ENCODE measurements at places on chromosomes 7 and 10. TPM values are rescaled to one million over a fixed set of nuclear protein-coding genes. Genes with fewer than 3 reads are reported as not detected.

AGAP6 gene
- polyA plus RNA-seq: 8.4 TPM

ZNF425 gene
- polyA plus RNA-seq: 0.70 TPM

CCDC201 gene
- polyA plus RNA-seq: not detected

PROSER2 gene
- polyA plus RNA-seq: 9.0 TPM

LRMDA gene
- 27.8 TPM for polyA plus RNA-seq

STN1 gene
- polyA plus RNA-seq: 26.5 TPM

FAM25G gene
- polyA plus RNA-seq: not detected

CADPS2 gene
- 17.6 TPM for polyA plus RNA-seq

LAMB1 gene
- 95.9 TPM for polyA plus RNA-seq

GRID2IP gene
- 0.23 TPM for polyA plus RNA-seq

ASB10 gene
- not detected for polyA plus RNA-seq

HYAL4 gene
- polyA plus RNA-seq: not detected

EPHB6 gene
- polyA plus RNA-seq: 3.2 TPM

SAMD8 gene
- polyA plus RNA-seq: 7.3 TPM

OGDH gene
- 39.0 TPM for polyA plus RNA-seq

EIF5AL1 gene
- polyA plus RNA-seq: 0.88 TPM

GOT1 gene
- 21.9 TPM for polyA plus RNA-seq

EPO gene
- not detected for polyA plus RNA-seq

BEND7 gene
- 8.1 TPM for polyA plus RNA-seq

PTER gene
- polyA plus RNA-seq: 4.9 TPM

C7orf33 gene
- polyA plus RNA-seq: not detected

PTN gene
- 1.0 TPM for polyA plus RNA-seq

GPR15LG gene
- not detected for polyA plus RNA-seq

PIK3CG gene
- 3.5 TPM for polyA plus RNA-seq

HOGA1 gene
- 0.30 TPM for polyA plus RNA-seq

KLF14 gene
- 0.30 TPM for polyA plus RNA-seq

PTPRN2 gene
- 2.1 TPM for polyA plus RNA-seq

FRMPD2 gene
- polyA plus RNA-seq: 2.7 TPM

CCDC71L gene
- polyA plus RNA-seq: 14.4 TPM

PRSS2 gene
- polyA plus RNA-seq: 1.7 TPM

BHLHA15 gene
- polyA plus RNA-seq: 4.0 TPM

PRKRIP1 gene
- polyA plus RNA-seq: 14.6 TPM

SDK1 gene
- polyA plus RNA-seq: 3.7 TPM

SORCS1 gene
- polyA plus RNA-seq: 0.04 TPM

ANLN gene
- 1.4 TPM for polyA plus RNA-seq

PTTG1IP2 gene
- polyA plus RNA-seq: not detected

EBLN1 gene
- not detected for polyA plus RNA-seq

MRPS17 gene
- 12.4 TPM for polyA plus RNA-seq

UCMA gene
- not detected for polyA plus RNA-seq

C7orf57 gene
- 1.6 TPM for polyA plus RNA-seq

SPRN gene
- 0.16 TPM for polyA plus RNA-seq

SPDYE18 gene
- 0.18 TPM for polyA plus RNA-seq

HTRA1 gene
- polyA plus RNA-seq: 30.4 TPM

CYP2E1 gene
- polyA plus RNA-seq: 0.26 TPM

KLHL7 gene
- polyA plus RNA-seq: 14.3 TPM

LIPJ gene
- polyA plus RNA-seq: 0.12 TPM

TNS3 gene
- 51.7 TPM for polyA plus RNA-seq

FEZF1 gene
- not detected for polyA plus RNA-seq

MNX1 gene
- polyA plus RNA-seq: not detected

IFIT2 gene
- 8.1 TPM for polyA plus RNA-seq

MMRN2 gene
- 15.7 TPM for polyA plus RNA-seq

AZGP1 gene
- polyA plus RNA-seq: 82.8 TPM

STK31 gene
- polyA plus RNA-seq: 0.53 TPM

TCAF2 gene
- polyA plus RNA-seq: 1.2 TPM

Data from lung (tissue), 17 donors.